C1 segment of cervical spinal cord (tissue), 14 donors: ENCODE measurements at places on chromosomes 4 and X.

DNA sequence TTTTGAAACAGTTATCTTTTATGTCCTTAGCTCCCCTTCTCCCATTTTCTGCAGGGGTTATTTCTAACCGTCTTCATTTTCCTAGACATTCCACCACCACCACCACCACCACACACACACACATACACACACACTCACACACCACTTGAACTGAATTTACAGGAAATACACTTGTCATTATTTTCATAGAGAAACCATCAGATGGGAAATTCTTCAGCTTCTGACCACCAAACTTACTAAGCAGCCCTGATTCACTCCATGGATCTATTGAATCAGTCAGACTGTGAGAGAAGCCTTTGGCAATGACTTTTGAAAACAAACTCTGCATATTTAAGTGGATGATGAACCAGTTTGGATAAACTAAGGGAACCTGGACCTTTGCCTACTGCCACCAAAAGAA lies 210.1 kb upstream of the NHS start:
- DNase-seq, result no peak

DNA sequence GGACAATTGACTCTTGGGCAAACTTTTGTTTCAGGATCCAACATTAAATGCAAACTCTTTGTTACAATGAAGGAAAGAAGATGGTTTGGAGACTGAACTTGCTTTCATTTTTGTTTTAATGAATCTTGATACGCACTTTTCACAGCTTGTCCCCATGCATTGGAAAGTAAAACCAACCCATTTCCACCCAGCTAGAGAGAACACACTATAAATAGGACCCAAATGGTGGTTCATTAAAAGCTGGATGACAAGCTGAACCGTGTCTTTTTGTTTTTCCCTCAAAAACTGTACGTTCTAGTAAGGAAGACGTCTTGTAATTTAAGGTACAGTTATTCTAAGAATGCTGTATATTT lies 95.3 kb upstream of the EGFL6 start:
- no peak for DNase-seq

GRCh38 chrX:10237241-10237640 lies 80.5 kb downstream of the CLCN4 start:
- DNase-seq, result no peak

DNA sequence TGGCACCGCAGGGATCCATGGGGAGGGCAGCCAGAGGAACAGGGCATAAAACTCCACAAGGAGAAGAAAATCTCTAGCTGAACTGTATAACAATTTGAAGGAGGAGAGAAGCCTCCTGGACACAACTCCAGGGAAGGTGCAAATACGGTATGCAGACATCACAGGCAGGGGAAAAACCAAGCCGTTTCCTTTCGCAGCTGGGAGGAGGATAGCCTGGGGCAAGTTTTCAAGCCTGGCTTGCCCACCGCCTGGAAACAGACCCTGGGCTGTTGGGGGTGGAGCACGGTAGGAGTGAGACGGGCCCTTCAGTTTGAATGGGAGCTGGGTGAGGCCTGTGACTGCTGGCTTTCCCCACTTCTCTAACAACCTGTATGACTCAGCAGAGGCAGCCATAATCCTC lies 43.4 kb upstream of the TAF9B start:
- DNase-seq, result no peak

- DNase-seq, result no peak
These were observed 141.4 kb downstream of the TLL1 start for GRCh38 chr4:166014411-166014810.

- DNase-seq, result peak; percentile 29
These were observed 149.5 kb downstream of the MAML3 start for GRCh38 chr4:140004549-140004895.

DNA sequence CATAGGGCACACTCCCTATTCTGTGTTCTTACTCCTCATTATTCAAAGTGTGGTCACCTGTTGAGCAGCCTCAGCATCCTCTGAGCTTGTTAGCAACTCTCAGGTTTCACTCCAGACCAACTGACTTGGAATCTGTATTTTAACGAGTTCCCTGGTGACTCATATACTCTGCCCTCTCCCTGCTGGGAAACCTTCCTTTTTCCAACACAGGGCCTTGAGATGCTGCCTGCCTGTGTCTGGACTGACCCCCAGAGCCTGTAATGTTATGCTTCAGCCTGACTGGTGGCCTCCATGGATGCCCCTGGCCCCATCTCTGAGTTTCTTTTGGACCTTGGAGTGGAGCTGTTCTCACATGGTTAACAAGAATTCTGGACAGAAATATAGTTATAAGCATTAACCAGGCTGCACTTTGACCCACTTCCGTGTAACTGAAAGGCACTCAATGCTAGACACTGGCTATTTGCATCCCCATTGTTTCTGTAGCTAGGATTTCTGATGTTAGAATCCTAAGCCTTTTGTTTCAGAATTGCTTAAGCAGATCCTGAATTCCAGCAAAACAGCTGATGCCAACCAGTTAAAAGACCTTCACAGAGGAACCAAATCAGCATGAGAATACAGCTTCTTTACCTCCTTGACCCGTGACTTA lies 262.6 kb downstream of the STIM2 start:
- peak; percentile 3 for DNase-seq

GRCh38 chr4:107999932-108000539 lies 10.3 kb downstream of the HADH start:
- no peak for DNase-seq

GRCh38 chr4:1236103-1236641 lies 12.8 kb downstream of the CTBP1 start:
- peak; percentile 53 for DNase-seq

DNA sequence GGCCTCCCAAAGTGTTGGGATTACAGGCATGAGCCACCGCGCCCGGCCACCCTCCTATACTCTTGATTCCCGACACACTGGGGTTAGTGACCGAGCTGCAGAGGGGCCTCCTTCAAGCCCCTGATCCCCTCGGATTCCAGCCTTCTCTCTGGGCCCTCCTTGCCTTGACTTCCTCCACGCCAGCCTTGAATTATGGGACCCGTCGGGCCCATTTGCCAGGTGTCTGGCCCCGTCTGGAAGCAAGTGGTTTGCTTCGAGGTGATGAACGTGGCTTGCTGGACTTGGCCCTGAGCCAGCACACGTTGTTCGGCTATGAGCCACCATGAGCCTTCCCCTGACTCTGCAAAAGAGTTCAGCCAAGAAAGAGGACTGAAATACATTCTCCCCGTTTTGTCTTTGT lies 37.4 kb upstream of the GRPEL1 start:
- DNase-seq, result no peak

DNA sequence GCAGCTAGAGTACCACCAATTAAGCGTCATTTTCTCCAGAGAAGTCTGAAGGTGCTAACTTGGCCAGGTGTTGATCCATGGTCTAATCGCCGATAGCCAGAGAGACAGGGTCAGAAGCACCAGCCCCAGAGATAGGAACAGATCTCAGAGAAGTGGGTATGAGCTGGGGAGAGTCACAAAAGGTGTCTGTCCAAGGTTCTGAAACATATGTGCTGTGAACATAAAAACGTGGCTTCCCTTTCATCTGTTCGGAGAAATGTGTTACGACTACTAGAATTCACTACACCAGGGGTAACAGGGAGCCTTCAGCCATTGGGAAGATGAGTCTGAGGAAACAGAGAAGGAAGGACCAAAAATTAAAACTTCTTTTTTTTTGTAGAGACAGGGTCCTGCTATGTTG lies 91.3 kb downstream of the FBXL5 start:
- no peak for DNase-seq

GRCh38 chr4:145297556-145297955 lies 117.2 kb upstream of the OTUD4 start:
- no peak for DNase-seq

- DNase-seq, result no peak
These were observed 284.2 kb downstream of the RCHY1 start for GRCh38 chr4:75229806-75230570.

- DNase-seq, result no peak
These were observed 19.3 kb upstream of the ING2 start for GRCh38 chr4:183485411-183486160.

DNA sequence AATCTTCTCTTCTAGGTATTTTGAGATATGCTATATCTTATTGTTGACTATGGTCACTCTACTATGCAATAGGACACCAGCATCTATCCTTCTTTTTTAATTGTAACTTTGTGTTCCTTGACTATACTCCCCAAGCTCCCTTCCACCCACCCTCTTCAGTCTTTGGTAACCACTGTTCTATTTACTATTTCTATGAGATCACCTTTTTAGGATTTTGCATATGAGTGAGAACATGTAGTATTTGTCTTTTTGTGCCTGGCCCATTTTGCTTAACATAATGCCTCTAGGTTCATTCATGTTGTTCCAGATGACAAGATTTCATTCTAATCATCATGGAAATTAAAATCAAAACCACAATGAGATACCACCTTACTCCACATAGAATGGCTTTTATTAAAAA lies 63.3 kb upstream of the BANK1 start:
- DNase-seq, result no peak

DNA sequence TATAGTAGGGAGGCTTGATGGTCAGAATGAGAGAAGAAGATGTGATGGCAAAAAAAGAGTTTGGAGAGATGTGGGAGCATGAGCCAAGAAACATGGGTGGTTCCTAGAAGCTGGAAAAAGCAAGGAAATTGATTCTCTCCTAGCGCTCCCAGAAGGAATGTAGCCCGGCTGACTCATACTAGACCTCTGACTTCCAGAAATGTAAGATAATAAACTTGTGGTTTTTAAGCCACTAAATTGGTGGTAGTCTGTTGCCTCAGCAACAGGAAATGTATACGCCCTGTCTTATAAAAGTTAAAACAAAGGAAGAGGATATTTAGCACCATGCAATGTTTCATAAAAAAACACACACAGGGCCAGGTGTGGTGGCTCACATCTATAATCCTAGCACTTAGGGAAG lies 182.7 kb upstream of the PCDH7 start:
- no peak for DNase-seq

GRCh38 chrX:133649651-133650050 lies 234.4 kb upstream of the GPC4 start:
- DNase-seq, result no peak

GRCh38 chr4:95190751-95191436 lies 357.9 kb downstream of the UNC5C start:
- DNase-seq, result peak; percentile 51

- DNase-seq, result no peak
These were observed 99.2 kb downstream of the ADGRL3 start for GRCh38 chr4:61299316-61299715.

DNA sequence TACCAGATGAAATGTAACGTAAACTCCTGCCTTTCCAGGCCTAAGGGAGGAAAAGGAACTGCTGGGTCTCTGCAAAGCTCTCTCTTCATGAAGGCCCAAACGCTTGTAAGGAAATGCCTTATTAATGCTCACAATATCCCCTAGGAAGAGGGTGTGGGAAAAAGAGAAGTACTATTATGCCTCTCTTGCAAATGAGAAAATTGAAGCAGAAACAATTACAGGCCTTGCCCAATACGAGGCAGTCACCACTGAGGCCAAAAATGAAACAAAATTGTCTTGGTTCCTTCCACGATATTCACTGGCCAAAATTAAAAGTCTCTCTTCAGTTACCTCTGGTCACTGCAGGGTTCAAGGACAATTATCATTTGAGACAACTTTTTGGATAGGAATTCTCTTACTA lies 3.2 kb downstream of the SCARB2 start:
- no peak for DNase-seq

GRCh38 chrX:25523574-25524540 lies 508.1 kb upstream of the ARX start:
- no peak for DNase-seq

DNA sequence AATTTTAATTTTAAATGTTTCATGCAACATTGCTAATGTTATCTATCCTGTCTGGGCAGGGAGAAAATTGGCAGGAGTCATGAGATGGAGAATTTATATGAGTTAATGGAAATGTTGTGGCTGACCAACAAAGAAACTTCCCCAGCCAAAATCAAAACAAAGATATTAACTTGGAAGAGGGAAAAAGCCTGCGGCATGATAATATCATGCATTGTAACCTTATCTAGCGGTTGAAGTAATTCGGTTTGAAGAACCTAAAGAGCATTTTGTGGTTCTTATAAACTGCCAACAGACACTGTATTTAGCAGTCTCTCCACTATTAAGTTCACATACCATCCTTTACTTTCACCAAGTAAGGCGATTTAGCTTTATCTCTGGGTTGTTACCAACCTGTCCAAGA lies 42.3 kb downstream of the DKK2 start:
- no peak for DNase-seq
